ENCODE measurements at places on chromosomes 3 and 15.
A peak's percentile ranks its signal among the peaks of the same experiment; 100 is the strongest.

GRCh38 chr15:80736560-80736959 lies 41.5 kb downstream of the ABHD17C start:
- no peak for DNase-seq

- DNase-seq = peak; percentile 36
Observed at GRCh38 chr3:141412087-141412935, 44.0 kb downstream of the ZBTB38 start.

- no peak for DNase-seq
Observed at GRCh38 chr15:34246276-34246976, 21.6 kb downstream of the EMC4 start.

DNA sequence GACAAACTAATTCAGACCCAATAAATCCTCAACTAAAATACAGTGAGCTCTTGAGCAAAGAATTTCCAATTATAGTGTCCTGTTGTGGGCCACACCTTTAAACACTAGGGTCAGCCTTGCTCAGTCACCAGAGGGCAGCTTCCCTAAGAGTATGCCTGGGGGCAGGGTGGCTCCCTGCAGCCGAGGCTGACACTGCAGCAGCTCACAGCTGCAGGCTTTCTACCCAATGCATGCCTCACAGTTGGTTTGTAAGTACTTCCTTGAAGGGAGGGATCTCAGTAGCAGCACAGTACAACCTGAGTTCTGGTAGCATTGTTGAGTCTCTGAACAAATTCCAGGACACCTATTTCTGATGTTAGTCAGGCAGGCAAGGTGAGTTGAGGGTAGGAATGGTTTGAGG lies 335.6 kb downstream of the TUSC7 start:
- no peak for DNase-seq

DNA sequence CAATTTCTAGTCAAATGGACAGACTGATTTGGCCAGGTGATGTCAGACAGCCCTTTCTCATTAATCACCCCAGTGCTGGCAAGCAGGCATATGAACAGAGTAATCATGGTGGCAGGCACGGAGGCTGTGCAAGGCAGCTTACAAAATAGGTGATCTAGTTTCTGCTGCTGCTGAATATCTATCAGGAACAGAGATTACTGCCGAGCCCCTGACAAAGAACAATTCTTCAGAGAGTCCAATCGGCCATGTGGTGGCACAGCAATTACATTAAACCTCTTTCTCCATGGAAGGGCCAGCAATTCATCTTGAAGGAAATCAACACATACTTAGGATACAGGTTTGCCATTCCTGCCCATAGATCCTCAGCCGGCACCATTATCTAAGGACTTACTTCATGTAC lies 32.3 kb upstream of the THBS1 start:
- no peak for DNase-seq

GRCh38 chr15:33043636-33044035 lies 150.9 kb downstream of the FMN1 start:
- DNase-seq = no peak

DNA sequence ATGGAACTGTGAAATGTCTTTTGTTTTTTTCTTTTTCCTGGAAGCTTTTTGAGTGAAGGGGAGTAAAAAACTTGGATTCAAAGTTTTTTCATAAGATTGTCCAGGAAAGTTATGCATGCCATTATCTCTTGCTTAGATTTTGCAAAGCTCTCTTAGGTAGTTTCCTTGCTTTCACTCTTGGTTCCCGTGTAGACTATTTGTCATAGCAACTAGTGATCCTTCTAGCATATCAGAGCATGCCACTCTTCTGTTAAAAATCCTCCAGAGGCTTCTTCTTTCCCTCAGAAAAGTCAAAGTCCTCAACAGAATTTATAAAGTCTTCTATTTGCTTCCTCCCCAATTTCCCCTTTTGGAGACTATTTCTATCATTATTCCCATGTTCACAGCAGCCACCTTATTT lies 21.1 kb downstream of the GTF2E1 start:
- DNase-seq = no peak

GRCh38 chr3:9497821-9498565 lies 55.6 kb downstream of the LHFPL4 start:
- no peak for DNase-seq

GRCh38 chr3:34198309-34198708 lies 399.9 kb downstream of the PDCD6IP start:
- DNase-seq = no peak

DNA sequence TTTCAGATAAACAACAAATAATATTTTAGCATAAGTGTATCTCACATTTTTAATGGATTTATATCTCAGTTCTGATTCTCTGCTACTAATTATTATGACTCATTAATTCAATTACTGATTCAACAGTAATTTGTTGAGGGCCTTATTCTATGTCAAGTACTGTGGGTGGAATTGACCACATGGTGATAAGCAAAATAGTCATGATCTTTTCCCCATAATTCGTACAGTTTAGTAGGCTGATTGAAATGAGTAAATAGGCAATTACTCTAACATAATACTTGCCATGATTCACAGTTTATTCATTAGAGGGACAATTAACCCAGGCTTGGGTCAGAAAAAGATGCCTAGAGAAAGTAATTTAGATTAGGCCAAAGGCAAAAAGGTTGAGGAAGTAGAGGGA lies 60.9 kb upstream of the SLC4A7 start:
- DNase-seq = no peak

DNA sequence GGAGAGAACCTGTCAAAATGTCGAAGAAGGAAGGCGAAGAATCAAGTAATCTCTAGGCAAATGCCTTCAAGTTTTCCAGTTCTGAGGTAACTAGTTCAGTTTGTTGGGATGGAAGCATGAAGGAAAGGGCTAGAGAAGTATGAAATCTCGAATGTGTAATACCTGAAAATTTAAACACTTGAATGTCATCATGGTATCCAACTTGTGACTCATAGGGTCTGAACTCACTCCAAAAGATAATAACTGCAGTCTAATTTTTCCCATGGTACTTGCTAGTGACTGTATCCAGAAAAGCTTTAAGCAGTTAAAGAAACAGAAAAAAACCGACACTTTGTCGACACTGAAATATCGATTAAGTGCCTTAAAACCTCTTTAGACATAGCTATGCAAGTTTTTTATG lies 102.9 kb upstream of the CHRM5 start:
- DNase-seq = no peak

- DNase-seq = no peak
Observed at GRCh38 chr3:196159952-196160804, 51.0 kb downstream of the ZDHHC19 start.
